ENCODE measurements at places on chromosomes 11 and 22.

DNA sequence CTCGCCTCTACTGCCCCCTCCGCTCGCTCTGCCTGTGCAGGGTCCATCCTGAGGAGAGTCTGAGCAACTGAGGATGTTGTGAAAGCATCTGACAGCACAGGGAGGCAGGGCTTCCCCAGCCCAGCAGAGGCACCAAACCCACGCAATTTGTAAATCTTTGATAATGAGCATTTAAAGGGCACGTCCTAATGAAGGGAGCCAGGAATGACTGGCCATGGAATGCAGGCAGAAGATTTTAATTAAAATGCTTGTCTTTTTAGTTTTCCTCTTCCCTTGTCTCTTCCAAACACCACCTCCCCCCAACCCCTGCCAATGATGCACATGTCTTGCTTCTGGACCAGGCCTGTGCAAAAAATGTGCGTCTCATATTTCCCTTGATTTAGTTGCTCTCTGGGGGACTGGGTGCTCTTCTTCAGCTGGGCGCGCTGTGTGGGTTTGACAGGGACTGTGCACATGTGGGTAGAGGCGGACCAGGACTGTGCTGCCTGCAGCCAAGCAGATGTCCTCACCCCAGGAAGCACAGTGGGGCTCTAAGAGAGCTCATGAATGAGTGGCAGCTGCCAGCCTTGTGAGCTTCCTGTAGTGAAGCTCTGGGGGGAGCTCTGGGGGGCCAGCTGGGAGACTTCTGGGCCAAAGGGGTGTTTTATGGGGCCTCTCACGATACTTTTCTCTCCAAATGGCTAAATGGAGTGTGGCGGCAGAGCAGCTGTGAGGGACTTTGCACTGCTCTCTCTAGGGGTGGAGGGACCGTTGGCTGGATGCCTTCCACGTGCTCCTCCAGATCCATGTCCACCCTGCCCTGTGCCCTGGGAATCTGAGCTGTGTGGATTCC, 273.5 kb downstream of the ST3GAL4 start:
- DNase-seq = no peak

DNA sequence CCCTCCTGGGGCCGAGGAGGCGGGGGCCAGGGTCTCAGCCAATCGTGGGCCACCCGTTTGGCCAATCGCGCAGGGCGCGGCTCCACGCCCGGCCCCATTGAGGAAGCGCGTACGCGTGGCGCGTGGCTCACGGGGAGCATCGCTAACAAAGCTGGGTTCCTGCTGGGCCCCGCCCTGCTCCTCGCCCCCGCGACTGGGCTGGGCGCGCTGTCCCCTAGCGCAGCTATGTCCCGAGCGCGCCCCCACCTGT, 614 bp upstream of the ASCL2 start:
- DNase-seq = no peak

DNA sequence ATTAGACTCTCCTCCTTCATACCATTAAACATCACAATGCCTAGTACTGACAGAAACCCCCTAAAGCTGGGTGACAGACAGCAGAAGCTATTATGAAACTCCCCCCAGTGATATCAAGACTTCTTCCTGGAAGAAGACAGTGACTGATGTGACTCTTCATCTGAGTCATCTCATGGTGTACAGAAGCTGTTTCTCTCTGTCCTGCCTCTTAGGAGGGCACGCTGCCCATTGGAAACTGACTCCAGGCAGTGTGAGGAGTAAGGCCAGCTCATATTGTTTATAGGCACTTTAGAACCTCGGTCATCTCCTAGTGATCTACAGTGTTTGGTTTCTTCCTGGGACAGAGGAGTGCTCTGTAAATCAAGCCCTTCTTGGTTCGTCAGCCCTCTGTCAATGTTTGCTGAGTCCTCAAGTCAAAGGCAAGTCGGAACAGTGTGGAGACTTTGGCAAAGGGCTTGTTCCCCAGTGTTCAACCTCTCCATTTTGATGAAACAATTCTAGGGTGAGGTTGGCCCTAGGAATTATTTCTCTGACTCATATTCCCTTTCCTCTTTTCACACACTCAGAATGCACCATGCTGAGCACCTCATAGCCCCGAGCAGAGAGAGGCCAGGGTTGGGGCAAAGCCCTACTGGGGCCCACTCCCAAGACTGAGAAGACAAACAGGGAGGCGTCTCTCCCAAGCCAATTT, 172.5 kb upstream of the TMEM45B start:
- no peak for DNase-seq

GRCh38 chr11:104442321-104442720, 278.4 kb upstream of the PDGFD start:
- no peak for DNase-seq

DNA sequence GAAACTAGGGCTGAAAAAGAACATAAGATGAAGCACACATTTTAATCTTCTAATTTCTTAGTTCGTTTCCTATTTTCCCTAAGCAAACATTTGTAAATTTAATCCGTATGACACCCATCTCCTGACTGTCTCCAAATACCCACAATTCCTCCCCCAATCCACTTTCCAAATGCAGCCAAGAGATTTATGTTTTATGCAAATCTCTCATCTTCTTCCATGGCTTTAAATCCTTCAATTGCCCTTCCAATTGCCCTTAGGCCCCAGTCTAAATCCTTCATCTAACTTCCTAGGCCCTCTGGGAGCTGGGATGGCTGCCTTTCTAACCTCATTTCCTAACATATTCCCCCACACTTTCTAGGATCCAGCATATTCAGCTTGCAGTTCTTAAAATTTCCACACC, 18.0 kb upstream of the POU2AF1 start:
- DNase-seq = no peak

DNA sequence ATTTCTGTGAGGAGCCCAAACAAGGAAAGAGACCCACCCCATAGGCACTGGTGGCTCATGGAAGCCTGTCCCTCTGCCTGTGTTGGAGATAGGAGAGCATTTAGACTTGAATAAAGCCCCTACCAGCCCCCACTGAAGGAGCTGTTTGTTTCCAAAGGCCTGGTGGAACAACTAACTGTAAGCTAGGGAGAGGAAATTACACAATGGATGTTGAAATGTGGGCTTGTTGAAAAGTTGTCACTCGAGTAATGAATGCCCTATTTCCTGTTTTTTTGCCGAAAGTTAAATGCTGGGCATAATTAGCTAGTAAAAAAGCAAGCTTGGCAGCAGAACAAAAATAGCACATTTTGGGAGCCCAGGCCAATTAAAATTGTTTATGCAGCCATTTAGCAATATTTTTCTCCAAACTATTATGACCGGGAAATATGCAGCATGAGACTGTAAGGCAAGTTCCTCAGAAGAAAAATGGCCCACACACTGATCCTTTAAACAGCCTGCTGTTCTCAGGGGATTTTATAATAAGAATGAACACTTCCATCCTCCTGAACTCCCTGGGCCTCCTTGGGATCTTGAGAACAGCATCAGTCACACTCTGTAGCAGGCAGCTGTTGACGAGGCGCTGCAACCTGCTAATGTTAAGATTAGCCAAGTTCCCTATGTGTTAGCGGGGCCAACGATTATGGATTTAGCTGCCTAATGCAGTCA, 38.6 kb upstream of the LMO2 start:
- DNase-seq = no peak
